ENCODE measurements at places on chromosomes 13 and 19.

GRCh38 chr19:30311911-30312310 is 60.3 kb upstream of the ZNF536 start:
- no peak for DNase-seq

- DNase-seq: no peak
Measured at GRCh38 chr19:41019346-41019745, 28.3 kb downstream of the CYP2B6 start.

DNA sequence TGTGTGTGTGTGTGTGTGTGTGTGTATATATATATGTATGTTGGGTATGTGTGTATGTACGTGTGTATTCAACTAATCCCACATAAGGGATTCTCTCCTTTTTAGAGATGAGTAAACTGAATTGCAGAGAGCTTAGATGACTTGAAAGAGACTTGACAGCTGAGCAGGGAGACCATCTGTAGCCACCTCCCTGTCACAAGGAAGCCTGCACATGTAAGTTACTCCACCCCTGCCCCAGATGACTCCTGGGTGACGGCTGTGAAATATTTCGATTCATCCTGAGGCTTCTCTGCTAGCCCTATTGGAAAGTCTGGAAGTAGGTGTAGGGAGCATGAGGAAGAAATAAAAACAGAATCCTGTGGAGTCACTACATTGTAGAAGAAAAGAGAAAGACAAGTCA is 480.4 kb downstream of the FOXO1 start:
- no peak for DNase-seq

DNA sequence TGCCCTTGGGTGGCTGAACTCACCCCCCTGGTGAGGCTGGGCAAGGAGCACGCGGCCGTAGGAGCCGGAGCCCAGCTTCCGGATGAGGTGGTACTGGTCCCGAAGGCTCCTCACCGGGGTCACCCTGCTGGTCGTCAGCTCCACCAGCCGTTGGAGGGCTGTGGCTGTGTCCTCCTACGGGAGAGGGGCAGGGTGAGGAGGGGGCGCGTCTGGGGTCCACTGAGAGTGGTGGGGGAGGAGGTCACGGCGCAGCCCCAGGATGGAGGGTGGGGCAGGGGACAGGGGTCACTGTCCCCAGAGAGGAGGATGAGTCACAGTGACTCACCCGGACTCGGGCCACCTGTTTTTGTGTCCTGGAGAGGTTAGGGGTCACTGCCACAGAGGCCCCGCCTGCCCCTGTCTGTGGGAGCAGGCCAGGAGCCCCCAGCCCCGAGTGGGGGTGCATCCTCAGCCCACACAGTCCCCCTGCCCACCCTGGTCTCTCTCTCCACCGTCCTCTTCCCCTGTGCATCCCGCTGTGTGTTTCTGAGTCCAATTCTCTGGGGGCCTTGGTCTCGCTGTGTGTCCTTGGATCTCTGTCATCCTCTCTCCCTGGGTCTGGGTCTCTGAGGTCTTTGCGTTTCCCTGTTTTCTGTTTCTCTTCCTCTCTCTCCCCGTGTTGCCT is 435 bp downstream of the SBK3 start:
- DNase-seq: no peak

GRCh38 chr13:24651718-24652345 is 28.4 kb upstream of the ATP12A start:
- DNase-seq: no peak

GRCh38 chr19:39419003-39419402 is 6.5 kb downstream of the PLEKHG2 start:
- no peak for DNase-seq

DNA sequence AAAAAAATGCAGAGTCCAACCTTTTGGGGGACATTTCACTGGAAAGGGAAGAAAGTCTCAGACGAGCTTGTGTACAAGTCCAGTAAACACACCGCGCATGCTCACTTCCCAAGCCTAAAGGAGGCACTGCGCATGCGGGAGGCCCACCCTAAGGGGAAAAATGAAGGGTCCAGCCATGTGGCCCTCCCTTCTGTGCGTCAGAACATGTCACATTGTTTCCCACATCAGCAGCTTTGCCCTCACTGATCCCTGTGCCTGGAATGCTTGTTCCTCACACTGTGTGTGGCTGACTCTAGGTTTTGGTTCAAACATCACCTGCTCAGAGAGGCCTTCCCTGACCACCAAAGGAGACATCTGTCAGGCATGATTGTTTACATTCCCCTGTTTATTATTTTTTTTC is 4.4 kb downstream of the ELSPBP1 start:
- no peak for DNase-seq

GRCh38 chr19:15280048-15280725 is 47.9 kb upstream of the EPHX3 start:
- no peak for DNase-seq

- peak; percentile 57 for DNase-seq
Measured at GRCh38 chr19:45076029-45076850, at the start of gene ZNF296. TSS of gene ZNF296 (minus strand) at chr19:45076478. CDS start at chr19:45076373, 105 bp downstream.

DNA sequence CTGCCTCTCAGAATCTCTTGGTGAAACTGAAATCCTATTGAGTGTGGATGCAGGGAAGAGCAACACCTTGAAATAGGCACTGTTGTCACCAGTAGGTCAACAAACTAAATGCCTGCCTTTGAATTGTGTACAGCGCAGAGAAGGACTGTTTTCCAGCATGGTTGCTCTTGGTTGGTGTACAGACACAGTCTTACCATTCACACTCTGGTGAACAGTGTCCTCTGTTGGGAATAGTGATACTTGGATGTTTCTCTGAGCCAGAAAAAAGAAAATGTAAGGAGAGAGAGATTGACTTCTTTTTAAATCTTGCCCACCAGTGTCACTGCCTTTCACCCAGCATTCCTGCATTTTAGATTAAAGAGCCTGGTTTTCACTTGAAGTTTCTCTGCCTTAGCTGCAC is 179.7 kb downstream of the STK24 start:
- DNase-seq: no peak

- DNase-seq: no peak
Measured at GRCh38 chr13:95880331-95880730, 172.9 kb downstream of the UGGT2 start.

DNA sequence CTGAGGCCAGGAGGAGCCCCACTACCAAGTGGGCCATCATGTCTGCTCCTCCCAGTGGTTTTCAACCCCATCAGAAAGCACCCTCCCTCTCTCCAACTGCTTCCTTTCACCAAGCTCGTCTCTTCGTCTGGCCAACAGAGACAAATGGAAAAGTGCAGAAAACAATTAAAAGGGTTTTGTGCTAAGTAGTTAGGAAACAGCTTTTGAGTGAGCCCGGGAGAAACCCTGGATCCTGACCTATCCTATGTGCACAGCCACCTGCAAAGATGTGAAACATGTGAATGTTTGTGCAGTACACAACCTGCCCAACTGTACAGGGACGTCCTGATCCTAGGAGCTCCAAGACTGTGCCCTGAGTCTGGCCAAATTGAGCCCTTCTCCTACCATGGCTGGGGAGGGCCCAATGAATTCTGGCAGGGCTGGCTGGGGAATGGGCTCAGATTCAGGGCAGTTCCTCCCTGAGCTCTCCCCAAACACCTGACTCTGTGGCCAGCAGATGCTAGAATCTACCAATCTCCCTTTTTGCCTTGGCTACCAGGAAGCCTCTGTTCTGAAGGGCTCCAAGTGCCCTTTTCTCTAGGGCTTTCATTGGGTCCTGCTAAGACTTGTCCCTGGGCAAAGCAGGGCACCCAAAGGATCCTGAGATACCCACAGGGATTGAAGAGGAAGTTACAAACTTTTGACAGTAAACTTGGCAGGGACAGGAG is 7.9 kb downstream of the TLE5 start:
- DNase-seq: no peak

GRCh38 chr19:33063753-33064457 is 783 bp downstream of the RHPN2 start:
- DNase-seq: no peak

DNA sequence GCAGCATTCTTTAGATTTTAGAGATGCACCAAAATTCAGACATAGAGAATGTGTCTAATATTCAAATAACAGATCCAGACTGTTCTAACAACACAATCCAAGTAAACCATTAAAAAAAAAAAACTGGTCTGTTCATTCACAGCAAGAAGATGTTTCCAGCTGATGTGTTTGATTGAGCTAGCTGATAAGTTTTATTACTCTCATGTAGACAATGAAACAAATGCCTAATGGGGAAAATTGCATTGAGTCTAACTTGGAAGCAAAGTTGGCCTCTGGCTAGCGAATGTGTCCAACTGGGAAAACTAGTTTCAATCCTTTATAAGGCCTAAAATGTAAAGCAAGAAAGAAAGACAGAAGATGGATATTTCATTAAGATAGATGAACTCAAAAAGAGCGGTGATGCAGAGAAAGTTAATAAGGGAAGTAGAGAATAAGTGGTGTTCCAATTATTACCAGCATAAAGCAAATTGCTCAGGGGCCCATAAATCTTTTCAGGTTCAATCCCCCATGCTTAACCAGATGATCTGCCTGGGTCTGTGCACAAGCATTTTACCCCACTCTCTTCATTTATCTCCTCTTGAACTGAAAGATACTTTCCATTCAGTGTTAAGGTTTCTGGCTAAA is 54.2 kb downstream of the PCDH9 start:
- no peak for DNase-seq

- DNase-seq: no peak
Measured at GRCh38 chr13:109154546-109154945, 525.1 kb downstream of the MYO16 start.

GRCh38 chr13:101230271-101230890 is 185.9 kb downstream of the NALCN start:
- DNase-seq: no peak

- DNase-seq: no peak
Measured at GRCh38 chr19:50361290-50362029, 4.0 kb downstream of the NAPSA start.

- DNase-seq: no peak
Measured at GRCh38 chr13:76745261-76746200, 140.7 kb downstream of the KCTD12 start.

DNA sequence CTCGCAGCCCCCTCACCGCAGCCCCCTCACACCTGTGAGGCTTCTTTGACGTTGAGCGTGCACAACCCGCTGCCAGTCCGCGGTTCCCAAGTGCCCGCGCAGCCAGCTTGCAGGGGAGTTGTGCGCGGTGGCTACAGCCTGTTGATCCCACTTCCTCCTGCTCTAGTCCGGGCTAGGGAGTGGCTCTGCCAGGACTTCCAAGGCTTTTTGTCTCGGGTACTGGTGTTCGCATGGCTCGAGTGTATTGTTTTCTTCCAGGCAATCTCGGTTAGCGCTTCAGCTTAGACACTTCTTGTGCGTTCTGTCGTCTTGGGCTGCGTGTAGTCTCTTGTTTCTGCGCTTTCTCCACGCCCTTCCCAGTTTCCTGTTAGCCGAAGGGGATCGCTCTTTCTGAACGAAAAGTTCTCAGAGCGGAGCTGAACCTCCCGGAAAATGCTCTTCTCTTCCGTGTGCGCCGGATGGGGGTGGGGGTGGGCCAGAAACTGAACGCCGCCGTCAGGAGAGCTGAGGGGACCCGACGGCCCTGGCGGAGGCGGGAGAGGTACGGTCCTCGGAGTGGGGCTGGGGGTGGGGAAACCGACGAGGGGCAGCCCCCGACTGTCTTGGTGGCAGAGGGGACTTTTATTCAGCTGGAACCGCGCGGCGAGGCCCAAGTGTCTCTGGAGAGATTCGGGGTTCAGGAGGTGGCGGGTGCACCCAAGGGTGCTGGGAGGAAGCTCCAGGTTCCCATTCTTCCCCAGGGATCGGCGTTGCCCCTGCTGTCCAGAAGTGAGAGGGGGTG is 697 bp upstream of the DGKH start:
- no peak for DNase-seq

DNA sequence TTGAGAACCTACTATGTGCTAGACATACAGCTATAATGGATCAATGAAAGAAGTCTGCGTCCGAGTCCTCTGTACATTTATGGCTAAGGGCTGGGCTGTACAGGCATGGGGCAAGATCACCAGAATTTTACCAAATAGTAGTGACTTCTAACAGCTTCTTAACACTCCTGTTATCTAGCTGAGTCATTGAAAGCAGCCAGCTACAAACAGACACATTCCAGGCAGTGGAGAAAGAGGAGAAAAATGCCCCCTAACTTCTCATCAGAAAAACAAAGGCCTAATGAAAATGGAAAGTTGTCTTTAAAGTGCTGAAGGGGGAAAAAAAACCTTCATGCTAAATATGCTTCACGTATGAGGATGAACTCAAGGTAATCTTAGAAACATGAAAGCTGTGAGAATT is 14.3 kb upstream of the ZNF667 start:
- no peak for DNase-seq

- DNase-seq: no peak
Measured at GRCh38 chr13:59356607-59357006, 807.1 kb downstream of the DIAPH3 start.

DNA sequence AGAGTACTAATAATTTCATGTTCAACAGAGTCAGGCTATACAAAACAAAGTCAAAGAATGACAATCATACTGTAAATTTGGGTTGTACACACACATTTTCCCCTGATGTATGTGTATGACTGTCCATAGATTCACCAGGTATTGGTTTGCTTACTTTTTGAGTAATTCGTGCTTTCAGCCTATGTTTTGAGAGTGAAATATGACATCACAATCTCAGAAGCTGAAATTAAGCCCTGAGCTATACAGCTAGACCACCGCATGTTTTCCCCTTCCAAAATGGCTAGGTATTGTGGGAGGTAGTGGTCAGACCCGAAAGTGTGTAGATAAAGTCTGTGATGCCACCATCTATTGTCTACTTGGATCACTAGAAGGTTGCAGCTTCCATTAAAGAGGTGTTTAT is 102.8 kb downstream of the KATNAL1 start:
- no peak for DNase-seq

DNA sequence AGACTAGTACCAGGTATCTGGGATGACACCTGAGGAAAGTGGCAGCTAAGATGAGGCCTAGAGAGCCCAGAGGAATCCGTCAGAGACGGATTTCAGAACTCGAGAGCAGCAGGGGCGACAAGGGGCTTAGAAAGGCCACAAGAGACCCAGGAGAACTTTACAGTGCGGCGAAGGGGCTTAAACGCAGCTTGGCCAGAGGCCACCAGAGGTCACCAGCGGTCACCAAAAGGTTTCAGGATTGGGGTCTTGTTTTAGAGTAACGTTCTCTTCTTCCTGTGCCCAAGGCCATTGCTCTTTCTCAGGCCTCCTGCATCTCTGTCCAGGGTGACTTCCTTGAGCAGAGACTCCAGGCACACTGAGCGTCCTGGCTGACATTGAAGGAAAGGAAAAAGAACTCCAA is 2.2 kb downstream of the ZSCAN22 start:
- no peak for DNase-seq

DNA sequence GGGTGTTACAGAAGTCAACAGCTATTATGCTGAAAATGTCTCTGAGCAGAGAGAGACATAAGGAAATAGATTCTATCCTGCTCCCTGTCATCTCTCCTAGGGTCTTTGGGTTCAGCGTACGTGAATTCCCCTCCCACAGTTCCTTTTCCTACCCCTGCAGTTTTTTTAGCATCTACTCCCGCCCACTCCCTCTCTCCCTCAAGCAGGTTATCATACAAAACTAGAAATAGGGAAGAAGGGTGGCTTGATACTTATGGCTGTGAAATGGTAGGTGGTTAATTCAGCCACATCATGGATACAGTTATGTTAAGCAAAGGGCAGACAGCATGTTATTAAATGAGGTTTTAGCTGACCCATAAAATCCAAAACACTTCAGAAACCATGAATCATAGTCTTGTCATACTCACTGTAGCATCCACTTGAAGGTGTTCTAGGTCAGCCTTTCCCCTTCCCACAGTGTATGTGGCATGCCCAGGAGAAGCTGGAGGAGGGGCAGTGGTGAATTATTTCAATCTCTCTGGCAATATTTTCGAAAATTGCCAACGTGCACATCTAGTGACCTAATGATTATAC is 236.8 kb upstream of the SERP2 start:
- DNase-seq: no peak

All from stimulated activated CD8-positive, alpha-beta memory T cell treated with anti-CD3 and anti-CD28 coated beads, Interleukin-15, amount 100 ng/mL, for 4 hours (primary cell).